ENCODE measurements at places on chromosomes 3 and 15.

DNA sequence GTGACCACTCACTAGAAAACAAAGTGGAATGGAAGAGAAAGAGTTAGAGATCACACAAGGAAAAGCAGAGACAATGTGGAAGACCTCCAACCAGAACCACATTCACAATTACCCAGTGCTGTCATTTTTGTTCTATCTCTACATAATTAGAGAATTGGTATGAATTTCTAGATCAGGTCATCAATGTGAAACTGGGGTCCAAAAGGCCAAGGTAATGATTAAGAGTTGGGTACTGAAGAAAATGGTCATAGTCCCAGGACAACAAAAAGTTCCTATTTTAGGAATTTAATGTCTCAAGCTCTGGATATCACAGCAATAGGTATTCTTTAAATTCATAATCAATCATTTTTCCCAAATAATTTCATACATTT lies 84.7 kb upstream of the PPIB start:
- no peak for DNase-seq

GRCh38 chr3:100400419-100400779 lies 490 bp downstream of the TOMM70 start:
- DNase-seq: peak; percentile 35

DNA sequence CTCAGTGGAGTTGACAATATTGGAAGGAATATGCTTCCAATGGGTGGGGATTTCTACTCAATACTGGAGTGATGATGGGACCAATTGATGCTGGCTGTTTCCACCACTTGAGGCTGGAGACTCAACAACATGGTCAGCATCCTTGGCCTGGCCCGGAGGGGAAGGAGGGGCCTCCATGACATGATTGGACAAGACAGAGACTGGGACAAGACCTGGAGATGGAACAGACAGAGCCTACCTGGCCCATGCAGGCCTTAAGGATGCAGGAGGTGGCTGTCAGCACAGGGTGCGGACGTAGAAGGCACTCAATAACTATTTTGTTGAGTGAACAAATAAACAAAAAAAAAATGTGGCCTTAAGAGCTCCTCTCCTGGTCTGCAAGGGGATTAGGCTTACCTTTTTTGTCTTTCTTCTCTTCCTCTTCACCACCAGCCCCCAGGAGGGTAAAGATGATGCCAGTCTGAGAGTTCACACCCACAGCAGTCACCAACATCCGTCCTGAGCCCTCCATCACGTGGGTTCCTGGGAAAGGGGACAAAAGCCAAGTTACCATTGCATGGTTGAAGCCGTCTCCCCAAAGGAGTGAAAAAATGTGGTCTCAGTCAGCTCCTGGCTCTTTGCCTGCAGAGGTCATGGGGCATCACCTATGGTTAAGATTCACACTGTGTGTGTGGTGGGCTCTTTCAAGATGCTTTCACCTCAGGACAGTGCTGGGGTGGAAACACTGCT lies 67.1 kb upstream of the SEC13 start:
- DNase-seq: no peak

- no peak for DNase-seq
These were observed 1.3 kb downstream of the FSD2 start for GRCh38 chr15:82804575-82804949.

- DNase-seq: peak; percentile 62
These were observed 10.8 kb upstream of the VPS33B start for GRCh38 chr15:91032919-91033803.

GRCh38 chr3:39260318-39260717 lies 19.5 kb downstream of the CX3CR1 start:
- no peak for DNase-seq

GRCh38 chr3:120559242-120560061 lies 36.7 kb upstream of the NDUFB4 start:
- DNase-seq: no peak

DNA sequence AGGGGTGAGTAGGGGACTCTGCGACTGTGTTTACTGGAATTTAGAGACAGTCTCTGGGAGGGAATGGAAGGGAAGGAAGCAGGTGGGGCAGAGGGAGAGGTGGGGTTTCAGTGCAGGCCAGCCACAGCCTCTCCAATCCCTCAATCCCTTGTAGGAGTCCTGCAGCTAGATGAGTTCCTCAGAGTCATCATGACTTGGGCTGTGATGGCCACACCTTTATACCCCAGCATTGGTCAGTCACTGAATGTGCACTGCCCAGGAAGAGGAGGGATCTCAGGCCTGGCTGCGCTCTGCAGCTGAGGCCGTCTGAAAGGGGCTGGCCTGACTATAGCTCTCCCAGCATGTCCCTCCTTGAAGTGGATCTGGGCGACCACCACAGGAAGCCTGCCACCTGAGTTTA lies 67.3 kb upstream of the GLCE start:
- DNase-seq: no peak

GRCh38 chr3:129486664-129487035 lies 41.8 kb upstream of the RHO start:
- no peak for DNase-seq

GRCh38 chr3:188280627-188281026 lies 126.7 kb downstream of the LPP start:
- no peak for DNase-seq

DNA sequence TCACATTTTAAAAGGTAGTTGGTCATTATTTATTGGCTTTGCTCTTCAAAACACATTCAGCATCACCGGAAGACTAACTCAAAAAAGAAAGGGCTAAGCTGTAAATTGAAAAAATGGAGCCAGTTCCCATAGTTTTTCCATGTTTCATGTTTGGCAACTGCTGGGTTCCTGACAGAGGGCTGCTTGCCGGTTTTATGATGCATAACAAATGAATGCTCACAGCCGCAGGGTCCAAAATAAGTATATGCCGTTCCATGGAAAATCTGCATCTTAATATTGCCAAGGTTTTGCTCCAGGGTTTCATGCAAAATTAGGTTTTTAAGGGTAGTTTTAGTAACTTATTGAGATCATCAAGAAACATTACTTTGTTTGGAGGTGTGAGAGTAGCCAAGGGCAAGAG lies 15.8 kb downstream of the SLC12A1 start:
- DNase-seq: no peak

GRCh38 chr3:45864760-45865519 lies 21.4 kb upstream of the CCR9 start:
- no peak for DNase-seq

DNA sequence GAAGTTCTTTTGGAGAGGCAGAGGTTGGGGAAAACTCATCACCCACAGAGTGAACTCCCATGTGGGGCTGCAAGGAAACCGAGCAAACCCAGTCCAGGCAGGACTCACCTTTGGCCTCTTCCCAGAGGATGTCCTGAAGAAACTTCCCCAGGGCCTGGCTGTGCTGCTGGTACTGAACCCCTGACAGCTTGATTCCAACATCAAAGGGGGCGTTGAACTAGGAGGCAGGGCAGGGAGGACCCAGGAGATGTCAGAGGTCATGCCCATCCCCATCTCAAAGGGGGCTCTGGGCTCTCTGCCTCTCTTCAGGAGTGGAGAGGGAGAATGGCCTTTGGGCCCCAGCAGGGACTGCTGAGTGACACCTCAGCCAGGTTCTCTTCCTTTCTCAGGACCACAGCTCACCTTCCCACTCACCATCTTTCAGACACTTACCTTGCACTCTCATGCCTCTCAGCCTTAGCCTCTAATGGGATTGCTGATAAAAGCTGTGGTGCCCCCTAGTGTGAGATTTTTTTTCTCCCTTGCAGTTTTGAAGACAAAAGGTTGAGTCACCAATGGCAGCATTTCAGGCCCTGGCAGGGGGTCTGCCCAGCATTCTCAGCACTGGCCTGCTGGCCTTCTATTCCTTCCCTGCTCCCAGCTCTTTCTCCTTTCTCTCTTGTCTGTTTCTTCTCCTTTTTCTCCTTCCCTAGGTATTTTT lies 6.0 kb downstream of the GHRL start:
- peak; percentile 72 for DNase-seq

DNA sequence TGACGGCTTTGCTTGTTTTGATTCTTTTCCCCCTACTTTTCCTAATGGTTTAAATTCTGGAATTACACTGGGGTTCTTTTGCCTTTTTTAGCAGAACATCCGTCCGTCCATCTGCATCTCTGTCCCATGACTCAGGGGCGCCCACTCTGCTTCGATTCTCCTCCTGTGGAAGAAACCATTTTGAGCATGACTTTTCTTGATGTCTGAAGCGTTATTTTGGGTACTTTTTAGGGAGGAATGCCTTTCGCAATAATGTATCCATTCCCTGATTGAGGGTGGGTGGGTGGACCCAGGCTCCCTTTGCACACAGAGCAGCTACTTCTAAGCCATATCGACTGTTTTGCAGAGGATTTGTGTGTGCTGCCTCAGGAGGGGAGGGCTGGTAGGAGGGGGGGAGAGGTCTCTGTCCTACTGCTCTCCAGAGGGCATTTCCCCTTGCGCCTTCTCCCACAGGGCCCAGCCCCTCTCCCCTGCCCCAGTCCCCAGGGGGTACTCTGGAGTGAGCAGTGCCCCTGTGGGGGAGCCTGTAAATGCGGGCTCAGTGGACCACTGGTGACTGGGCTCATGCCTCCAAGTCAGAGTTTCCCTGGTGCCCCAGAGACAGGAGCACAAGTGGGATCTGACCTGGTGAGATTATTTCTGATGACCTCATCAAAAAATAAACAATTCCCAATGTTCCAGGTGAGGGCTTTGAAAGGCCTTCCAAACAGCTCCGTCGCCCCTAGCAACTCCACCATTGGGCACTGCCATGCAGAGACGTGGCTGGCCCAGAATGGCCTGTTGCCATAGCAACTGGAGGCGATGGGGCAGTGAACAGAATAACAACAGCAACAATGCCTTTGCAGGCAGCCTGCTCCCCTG lies 19.5 kb upstream of the BSN start:
- DNase-seq: no peak

DNA sequence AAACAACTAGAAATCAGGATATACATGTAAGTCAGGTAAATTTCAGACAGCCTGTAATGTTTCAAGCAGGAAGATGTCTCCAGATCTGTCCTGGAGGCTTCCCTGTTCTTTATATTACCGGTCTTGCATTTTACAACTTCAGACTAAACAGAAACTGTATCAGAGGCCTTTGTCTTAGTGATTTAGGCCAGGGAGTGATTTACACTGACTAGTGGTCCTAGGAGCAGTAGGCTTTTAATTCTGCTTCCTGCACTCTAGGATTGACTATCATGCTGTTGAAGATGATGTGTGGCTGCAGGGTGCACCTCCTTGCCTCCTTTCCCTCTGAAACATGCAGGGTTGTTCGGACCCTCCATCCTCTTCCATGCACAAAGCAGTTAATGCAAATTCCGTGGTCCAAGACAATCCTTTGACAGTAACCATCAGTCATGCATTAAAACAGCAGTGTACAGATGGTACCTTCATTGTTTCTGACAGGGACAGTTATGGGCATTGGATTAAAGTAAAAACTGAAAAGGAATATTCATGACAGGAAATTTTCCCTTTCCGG lies 27.6 kb downstream of the CHRNA7 start:
- no peak for DNase-seq

GRCh38 chr15:99425657-99426301 lies 140.0 kb upstream of the MEF2A start:
- DNase-seq: no peak

DNA sequence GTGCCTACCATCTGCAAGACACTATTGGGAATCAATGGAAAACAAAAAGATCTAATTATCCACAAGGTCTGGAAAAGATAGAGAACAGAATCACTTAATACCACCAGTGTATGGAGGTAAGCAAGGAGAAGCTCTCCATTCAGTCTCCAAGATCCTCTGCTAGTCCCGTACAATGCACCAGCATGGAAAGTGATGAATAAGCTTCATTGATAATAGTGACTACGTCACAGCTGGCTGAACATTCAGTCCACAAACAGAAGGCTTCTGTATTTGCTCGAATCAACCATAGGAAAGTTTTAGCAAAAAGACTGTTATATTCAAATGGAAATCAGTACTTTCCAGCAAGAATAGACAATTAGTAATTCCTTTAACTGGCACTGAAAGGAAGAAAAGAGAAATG lies 42.9 kb downstream of the IGSF11 start:
- no peak for DNase-seq

DNA sequence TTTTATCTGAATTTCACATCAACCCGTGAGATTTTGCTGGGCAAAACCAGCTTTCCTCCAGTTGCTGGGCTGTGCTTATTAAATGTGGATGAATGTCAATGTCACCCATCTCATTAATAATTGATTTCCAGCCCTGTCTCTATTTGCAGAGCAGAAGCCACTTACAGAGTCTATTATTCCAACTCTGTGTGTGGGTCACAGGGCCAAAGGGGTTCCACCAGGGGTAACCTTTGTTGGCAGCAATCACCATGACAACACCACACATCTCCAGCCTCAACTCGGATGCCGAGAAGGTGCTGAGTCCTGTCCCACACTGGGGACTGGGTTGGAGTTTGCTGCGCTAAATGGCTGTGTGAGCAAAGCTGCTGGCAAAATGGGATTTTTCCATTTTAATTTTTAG lies 51.1 kb upstream of the WNT5A start:
- DNase-seq: no peak

- no peak for DNase-seq
These were observed 15.0 kb downstream of the DUOX1 start for GRCh38 chr15:45144775-45145174.

- DNase-seq: no peak
These were observed 212.4 kb upstream of the ADAMTS9 start for GRCh38 chr3:64900156-64900555.

DNA sequence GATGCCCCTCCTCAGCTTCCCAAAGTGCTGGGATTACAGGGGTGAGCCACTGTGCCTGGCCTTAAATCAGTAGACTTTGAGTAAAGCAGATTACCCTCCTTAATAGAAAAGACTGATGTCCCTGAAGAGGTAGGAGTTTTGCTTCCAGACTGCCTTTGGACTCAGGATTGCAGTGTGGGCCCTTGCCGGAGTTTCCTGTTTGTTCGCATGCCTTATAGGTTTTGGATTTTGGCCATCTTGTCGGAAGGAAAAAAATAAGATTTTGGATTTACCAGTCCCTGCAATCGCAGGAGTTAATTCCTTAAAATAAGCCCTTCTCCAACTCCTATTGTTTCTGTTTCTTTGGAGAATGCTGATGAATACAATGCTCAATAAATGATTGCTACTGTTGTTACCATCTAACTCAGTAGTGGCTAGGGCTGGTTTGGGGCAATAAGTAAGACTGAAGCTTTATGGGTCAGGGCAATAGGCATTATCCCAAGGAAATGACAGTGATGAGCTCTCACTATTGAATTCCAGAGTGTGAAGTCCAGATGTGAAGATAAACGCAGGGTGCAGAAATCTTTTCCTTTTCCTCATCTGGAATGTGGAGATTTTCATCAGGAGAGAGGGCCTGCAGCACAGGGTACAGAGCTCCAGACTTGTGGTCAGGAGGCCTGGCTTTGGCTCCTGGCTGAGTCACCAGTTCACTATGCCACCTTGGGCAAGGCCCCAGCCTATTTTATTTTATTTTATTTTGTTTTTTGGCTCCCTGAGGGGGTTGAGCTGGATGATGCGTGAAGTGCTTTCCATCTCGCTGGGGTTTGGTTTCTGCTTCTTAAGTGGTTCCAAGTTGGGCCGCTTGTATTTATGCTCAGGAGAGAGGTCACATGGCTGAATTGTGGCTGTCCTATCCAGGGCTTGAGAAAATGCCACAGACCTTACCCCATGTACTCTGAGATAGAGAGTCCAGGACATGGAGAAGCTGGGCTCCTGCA lies 25.3 kb downstream of the FOXL2 start:
- no peak for DNase-seq

GRCh38 chr15:101113114-101114005 lies 138.5 kb downstream of the CHSY1 start:
- DNase-seq: no peak

All from CD4-positive, alpha-beta T cell treated with Interleukin-2 at 100 ng/mL for 4 hours (primary cell).